ENCODE measurements at places on chromosomes 7 and 10. TPM values are rescaled to one million over a fixed set of nuclear protein-coding genes. Genes with fewer than 3 reads are reported as not detected.

GRCh38 chr10:87974769-87975168 lies 111.3 kb downstream of the PTEN start:
- no peak for DNase-seq

- DNase-seq = no peak
Measured at GRCh38 chr10:15370212-15370855, 755 bp downstream of the FAM171A1 start.

- DNase-seq = no peak
Measured at GRCh38 chr7:15446280-15446679, 115.5 kb downstream of the AGMO start.

The ZNF438 gene
- 2.6 TPM for total RNA-seq

The TMEM140 gene
- total RNA-seq = 1.3 TPM

The ACTL6B gene
- not detected for total RNA-seq

The CLRN3 gene
- total RNA-seq = not detected

The PRF1 gene
- not detected for total RNA-seq

The NODAL gene
- not detected for total RNA-seq
